NCI-H2171 treated with DMSO at 0.1 percent for 48 hours (cell line): ENCODE measurements at places on chromosomes 5 and 9.

GRCh38 chr5:82151204-82151603 lies 127.0 kb downstream of the RPS23 start:
- peak; percentile 43 for DNase-seq

DNA sequence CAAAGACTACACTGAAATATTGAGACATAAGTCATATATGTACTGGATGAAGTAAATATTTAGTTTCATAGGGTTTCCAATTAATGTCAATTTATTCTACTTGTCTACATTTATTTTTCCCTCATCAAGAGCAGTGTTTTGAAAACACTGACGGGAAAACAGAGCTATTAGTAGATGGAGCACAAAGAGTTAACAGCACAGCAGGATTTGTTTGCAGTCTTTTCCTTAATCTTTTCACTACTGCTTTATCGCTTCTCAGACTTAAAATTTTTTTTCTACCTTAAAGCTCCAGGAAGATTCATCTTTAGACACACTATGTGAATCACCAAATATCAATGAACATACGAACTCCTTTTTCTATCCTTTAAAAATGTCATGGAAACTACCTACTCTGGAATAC lies 25.6 kb downstream of the PGGT1B start:
- DNase-seq, result no peak

DNA sequence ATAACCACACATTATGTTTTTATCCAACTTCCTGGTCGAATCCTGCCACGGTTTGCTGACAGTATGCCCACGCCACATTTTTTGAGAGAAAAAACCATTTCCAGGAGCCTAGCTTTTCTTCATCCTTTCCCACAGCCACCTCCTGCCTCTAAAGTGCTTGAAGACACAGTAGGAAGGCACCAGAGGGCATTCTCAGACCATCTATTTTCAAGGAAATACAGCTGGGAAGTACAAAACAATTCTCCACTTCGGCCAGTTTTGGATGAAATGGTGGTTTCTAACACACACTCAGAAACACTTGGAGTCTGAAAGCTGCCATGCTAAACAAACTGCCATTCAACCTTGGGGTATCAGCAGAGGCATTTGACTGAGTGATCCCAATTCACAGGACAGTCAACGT lies 86.3 kb upstream of the RPS23 start:
- no peak for DNase-seq

DNA sequence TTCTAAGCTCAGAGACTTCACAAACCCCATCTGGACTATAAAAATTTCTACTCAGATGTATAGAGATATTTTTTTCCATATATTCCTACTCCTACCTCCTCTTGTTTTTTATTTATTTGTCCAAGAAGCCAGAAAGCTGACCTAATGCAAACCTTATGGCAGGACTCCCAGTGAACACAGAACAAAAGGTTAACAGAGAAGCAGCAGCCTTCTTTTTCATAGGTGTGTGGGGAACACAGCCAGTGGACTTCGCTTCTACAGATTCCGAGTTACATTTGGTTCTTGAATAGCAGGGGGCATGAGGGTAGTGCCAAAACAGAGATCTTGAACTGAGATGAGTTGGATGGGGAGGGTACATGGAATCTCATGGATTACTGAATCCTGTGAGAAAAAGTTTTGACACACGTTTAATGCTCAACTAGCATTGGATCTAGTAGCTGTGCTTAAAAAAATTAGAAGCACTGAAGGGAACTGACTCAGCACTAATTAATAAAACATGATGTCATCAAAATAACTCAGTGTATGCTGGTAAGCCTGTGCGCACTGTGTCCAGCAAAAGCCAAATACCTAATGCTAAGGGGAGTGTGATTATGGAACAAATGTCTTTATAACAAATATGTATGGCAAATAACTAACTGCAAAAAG lies 240.1 kb downstream of the GABRB2 start:
- DNase-seq, result peak; percentile 22

DNA sequence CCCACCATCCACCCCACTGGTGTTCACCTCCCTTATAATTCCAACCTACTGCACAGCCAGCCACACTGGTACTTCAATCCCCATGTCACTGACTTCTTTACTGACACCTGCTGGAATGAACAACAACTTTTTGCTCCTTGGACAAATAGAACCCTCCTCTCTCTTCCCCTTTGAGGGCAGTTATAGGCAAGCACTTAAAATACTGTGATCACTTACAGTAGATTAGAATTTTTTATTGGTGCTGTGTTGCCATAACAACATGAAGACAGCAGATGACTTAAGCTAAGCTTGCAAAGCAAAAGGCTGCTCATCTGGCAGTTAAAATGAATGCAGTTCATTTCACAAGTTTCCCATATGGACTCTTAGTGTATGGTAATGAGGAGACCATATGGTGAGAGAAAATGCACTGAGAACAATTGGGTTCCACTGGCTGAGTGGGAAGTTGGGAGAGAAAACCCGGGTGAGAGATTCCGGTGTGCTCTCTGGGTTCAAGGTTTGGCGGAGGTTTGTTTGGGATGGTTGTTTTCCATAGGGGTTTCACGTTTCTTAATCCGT lies 374.3 kb downstream of the EBF1 start:
- peak; percentile 85 for DNase-seq

GRCh38 chr5:124557761-124558160 lies 188.7 kb downstream of the ZNF608 start:
- no peak for DNase-seq

GRCh38 chr9:86868616-86869015 lies 78.7 kb downstream of the GAS1 start:
- no peak for DNase-seq
